SK-MEL-5 (cell line): ENCODE measurements at places on chromosomes 11 and 22. TPM values are rescaled to one million over a fixed set of nuclear protein-coding genes. Genes with fewer than 3 reads are reported as not detected.

The RAB3IL1 gene
- total RNA-seq, result 6.1 and 6.8 TPM in 2 replicates

The OSM gene
- not detected in 2 replicates for total RNA-seq

The PRODH gene
- 0.45 and 0.55 TPM in 2 replicates for total RNA-seq

The DMC1 gene
- total RNA-seq, result 0.45 TPM in 1 of 2 replicates, not detected in the other

The SHANK2 gene
- 0.13 and 0.21 TPM in 2 replicates for total RNA-seq

The MRGPRF gene
- 0.11 and 0.61 TPM in 2 replicates for total RNA-seq

The MOB2 gene
- 18.0 and 22.5 TPM in 2 replicates for total RNA-seq

The P2RX6 gene
- 1.4 and 2.7 TPM in 2 replicates for total RNA-seq

The LRRN4CL gene
- 1.1 and 1.3 TPM in 2 replicates for total RNA-seq

- DNase-seq, result no peak
Observed at GRCh38 chr11:70220136-70220535, 17.0 kb downstream of the FADD start.

DNA sequence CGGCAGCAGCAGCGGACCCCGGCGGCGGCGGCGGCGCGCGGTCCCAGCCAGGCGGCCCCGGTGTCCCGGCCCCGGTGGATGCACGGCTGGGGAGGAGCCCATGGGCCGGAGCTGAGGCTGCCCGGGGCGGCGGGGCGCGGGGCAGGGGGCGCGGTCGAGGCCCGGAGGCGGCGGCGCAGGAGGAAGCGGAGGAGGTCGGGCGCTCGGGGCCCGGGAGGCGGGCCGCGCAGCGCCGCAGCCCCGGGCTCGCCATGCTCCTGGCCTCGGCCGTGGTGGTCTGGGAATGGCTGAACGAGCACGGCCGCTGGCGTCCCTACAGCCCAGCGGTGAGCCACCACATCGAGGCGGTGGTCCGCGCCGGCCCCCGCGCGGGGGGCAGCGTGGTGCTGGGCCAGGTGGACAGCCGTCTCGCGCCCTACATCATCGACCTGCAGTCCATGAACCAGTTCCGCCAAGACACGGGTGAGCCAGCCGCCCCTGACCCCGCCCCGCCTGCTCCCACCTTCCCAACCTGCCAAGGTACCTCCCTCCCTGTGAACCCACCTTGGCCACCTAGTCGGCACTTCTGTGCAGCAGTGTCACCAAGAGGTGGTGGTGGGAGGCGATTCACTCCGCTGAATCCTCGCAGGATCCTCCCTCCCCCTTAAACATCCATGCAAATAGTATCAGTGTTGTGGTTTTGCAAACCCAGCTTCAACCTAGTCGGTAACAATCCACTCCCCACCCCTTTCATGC, 580 bp downstream of the DTX4 start:
- DNase-seq, result no peak

- no peak for DNase-seq
Observed at GRCh38 chr11:40683010-40683409, 776.4 kb downstream of the LRRC4C start.

- DNase-seq, result no peak
Observed at GRCh38 chr11:79671401-79671800, 230.6 kb upstream of the TENM4 start.

GRCh38 chr22:23243006-23243573, 62.8 kb downstream of the BCR start:
- no peak for DNase-seq

DNA sequence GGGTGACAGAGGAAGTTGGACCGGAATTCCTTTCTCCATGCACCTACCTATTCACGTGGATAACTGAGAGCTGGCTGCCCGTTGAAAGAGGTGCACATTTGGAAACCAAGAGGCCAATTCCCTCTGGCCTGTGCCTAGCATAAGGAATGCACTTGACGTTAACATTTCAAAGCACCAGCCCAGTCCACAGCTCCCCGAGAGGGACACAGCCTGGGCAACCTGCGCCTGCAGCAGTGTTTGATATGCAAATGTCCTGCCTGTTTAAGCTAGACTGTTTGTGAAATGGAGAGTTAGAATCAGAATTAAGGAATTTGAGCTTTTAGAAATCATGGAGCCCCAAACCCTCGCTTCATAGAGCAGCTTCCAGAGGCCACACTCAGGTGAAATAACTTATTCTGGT, 126.1 kb downstream of the DSCAML1 start:
- DNase-seq, result no peak

GRCh38 chr11:23959462-23959861, 537.4 kb upstream of the LUZP2 start:
- DNase-seq, result no peak

- no peak for DNase-seq
Observed at GRCh38 chr22:44154436-44154942, 26.2 kb upstream of the PARVG start.

DNA sequence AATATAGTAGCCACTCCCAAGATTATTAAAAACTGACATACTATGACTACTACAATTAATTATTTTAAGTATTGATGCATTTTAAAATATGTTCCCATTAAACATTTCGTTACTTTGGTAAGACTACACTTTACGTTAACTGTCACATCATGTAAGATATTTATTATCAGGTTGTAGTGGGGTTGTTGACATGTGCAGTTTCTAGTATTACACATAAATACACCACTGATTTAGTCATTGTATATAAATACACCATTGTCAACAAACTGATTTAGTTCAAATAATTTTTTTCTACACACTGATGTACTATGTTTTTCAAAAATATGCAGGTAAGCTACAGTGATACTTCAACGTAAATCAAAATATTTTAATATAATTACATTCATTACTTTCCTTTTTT, 11.5 kb downstream of the ST13 start:
- DNase-seq, result no peak

- DNase-seq, result no peak
Observed at GRCh38 chr11:95086836-95087570, 2.6 kb upstream of the ENDOD1 start.

GRCh38 chr22:19823191-19823901, 31.3 kb downstream of the GNB1L start:
- DNase-seq, result no peak

DNA sequence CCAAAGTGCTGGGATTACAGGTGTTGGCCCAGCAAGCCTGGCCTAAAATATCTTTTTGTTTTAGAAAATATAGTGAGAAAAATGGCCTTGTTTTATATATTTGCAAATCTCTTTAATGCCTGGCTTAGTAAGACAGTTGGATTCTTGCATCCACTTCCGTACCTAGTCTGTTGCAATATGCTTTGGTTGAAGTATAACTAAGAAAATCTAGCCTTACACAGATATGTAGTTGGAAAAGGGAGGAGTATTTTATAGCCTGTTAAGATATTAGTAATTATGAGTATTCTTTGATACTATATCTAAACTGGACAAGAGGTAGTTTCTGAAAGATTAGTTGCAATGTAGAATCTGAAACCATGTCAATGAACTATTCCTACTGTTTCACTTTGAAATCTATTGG, 65.1 kb downstream of the ZNRF3 start:
- no peak for DNase-seq

GRCh38 chr11:26537341-26537740, 34.7 kb downstream of the MUC15 start:
- peak; percentile 91 for DNase-seq

- DNase-seq, result no peak
Observed at GRCh38 chr11:609341-609811, 6.4 kb downstream of the IRF7 start.

DNA sequence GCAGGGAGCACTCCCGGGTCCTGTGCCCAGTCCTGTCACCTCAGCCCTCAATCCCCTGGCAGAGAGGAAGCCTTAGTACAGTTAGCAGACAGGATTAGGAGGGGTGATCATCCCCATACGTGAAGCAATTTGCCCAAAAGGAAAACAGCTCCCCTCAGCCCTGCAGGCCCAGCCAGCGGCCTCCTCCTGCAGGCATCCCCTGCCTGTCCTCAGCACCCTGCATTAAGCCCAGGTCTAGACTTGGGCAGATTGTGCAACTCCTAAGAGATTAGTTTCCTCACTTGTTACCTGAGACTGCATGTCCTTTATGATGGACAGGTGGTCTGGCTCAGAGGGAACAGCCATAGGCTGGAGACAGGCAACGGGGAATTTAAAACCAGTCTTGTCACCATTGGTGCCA, 95.5 kb upstream of the TMEM45B start:
- no peak for DNase-seq

DNA sequence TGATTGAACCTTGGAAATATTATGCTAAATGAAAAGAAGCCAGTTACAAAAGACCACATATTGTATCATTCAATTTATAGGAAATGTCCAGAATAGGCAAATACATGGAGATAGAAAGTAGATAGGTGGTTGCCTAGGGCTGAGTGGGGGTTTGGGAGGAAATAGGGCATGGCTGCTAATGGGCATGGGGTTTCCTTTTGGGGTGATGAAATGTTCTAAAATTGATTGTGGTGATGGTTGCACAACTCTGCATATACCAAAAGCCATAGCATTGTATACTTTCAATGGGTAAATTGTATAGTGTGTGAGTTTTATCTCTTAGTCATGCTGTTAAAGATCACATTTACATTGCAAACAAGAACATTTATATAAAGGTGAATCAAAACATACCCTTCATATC, 48.7 kb downstream of the LDLRAD3 start:
- peak; percentile 84 for DNase-seq

DNA sequence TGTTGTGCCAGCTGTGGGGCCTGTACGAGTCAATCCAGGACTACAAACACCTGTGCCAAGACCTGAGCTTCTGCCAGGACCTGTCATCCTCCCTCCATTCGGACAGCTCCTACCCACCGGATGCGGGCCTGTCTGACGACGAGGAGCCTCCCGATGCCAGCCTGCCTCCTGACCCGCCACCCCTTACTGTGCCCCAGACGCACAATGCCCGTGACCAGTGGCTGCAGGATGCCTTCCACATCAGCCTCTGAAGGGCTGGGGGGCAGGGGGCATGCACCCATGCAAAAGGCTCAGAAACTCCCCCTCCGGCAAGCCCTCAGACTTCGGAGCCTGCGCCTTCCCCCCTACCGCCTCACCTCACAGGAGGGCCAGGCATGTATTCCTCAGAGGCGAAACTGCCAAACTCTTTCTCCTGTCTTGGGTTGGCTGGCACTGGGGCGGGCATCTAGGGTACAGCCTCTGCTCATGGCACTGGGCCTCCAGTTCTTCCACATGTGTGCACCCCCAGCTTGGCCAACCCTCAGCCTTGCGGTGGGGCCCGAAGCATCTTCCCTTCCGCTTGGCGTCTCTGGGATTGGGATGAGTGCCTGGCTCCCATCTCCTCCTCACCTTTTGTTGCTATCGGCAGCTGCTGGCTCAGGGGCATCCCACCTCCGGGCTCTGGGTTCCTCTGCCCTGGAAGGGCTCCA, 1.2 kb downstream of the FAM89B start:
- no peak for DNase-seq

- DNase-seq, result no peak
Observed at GRCh38 chr11:130237282-130238006, 77.3 kb downstream of the ZBTB44 start.

DNA sequence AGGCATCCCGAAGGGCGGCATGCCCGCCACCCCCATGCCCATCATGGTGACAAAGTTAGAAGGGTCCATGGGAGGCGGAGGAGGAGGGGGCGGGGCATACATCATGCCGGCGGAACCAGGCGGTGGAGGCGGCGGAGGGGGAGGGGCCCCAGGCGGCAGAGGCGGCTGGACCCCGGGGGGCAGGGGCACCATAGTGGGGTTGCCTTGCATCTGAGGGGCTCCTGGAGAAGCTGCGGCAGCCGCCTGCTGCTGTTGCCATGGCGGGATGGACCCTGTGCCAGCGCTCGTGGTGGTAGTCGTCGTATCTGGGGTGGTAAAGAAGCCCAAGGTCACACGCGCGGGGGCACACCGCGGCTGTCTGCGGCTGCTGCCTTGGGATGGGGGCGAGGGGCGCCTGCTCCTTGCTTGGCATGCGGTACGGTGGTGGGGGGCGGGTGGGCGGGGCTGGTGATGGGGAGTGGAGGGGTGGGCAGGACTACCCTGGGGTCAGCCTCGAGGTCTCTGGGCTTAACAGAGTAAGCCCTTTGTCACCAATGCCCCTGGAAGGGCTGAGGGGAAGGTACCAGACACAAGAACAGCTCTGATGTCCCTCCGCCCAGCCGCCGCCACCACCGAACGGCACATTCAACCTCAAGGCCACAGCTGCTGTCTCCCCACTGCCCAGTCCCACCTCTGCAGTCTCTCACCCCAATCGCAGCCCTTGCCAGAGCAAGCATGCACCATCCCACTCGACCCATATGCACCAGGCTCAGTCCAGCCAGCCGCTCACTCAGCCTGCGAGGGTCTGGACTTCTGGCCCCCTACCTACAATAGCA, 6.3 kb upstream of the PYGM start:
- no peak for DNase-seq

DNA sequence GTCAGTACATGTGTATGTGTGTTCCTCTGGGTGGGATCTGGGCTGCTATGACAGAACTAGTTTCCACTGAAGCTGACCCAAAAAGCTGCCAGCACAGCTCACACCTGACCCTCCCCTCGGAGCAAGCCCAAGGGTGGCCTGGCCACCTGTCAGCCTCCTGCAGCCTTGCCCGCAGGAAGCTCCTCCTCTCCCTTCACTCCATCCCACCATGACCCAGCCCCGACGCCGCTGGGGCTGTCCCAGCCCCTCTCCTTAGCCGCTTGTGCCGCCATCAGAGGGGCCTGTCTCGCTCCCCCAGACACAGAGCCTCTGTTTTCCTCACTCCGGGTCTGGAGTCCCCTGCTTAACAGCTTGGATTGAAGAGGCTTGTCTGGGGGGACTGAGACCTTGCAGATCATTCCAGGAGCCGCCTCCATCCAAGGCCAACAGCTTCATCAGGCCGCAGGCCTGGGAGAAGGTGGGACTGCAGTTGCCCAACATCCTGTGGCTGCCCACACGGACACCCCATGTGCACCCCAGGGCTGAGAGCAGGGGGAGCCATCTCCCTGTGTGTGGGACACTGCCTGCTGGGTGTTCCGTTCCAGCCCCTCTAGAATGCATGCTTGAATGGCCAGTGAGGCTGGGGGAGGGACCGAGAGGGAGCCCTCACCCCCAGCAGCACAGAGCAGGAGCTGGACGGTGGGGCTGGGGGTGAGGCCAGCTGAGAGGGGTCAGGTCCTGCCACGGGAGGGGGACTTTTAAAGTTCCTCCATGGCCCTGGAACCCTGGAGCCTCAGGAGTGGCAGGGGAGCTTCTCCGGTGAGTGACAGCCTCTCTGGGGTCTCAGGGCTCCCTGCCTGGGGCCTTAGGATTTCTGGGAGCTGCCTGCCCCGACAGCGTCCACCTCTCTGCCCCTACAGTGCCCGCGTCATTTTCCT, 696 bp downstream of the MRGPRF start:
- no peak for DNase-seq

DNA sequence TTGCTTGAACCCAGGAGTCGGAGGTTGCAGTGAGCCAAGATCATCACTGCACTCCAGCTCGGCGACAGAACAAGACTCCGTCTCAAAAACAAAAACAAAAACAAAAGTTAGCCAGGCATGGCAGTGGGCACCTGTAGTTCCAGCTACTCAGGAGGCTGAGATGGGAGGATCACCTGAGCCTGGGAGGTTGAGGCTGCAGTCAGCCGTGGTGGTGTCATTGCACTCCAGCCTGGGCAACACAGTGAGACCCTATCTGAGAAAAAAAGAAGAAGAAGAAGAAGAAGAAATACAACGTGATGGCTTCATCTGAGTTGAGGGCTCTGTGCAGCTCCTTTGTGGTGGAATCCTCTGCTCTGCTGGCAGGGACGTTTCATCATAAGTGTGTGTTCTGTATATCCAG, 10.0 kb upstream of the TNNT3 start:
- no peak for DNase-seq
